ENCODE measurements at places on chromosomes 13 and 19.

DNA sequence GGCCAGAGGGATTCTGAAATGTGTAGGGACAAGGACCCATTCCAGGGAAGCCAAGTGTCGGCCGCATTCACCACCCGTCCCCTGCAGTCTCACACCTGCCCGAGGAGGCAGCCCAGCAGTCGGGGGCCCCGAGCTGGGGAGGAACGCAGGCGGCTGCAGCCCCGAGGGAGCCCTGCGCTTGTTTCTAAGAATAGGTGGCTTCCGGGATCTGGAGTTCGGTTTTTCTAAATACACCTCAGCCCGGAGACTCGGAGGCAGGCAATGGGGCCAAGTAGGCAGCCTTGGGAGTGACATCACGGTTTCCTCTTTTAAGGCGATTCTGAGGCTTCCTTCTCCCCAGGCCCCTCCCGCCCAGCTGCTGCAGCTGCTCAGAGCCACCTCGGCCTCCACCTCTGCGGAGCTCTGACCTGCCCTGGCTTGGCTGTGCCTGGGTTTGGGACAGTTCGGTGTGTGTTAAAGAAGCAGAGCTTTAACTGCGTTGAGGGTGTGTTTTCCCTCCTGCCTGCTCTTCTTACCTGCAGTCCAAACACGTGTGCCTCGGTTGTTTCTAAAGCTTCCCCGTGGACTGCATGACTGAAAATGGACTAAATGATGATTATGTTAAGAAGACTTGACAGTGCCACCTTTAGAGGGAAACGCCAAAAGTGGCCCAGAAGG is 80.5 kb downstream of the COL4A2 start:
- DNase-seq = no peak

GRCh38 chr13:44757671-44758070 is 181.5 kb upstream of the TSC22D1 start:
- no peak for DNase-seq

- DNase-seq = no peak
Measured at GRCh38 chr13:66657165-66657881, 572.8 kb downstream of the PCDH9 start.

GRCh38 chr13:44276061-44276460 is 97.6 kb upstream of the SERP2 start:
- DNase-seq = no peak

DNA sequence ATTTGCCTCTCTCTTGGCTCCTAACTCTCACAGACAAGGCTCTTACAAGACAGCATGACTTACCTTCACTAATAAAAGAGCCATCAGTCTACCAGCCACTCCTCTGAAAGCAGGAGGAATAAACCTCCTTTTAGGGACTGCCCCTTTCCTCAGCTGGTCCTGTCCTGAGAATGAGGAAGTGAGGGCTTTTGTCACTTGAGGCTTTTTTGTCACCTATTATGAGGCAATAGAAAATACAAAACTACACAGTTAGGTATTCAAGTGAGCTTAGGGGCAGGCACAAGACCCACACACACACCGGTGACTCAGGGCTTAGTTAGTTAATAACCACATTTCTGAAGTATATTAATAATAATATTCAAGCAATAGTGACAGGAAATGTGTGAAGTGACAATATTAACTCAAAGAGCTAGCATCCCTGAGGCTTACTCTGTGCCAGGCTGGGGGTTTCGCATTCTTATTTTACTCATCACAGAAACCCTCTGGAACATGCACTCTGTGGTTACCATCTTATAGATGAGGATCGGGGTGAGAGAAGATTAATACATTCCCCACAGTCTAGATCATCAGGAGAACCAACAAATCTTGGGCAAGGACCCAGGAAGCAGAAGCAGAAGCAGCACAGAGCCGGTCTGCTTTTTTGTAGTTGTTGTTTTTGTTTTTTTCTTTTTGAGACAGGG is 379.9 kb downstream of the LIG4 start:
- DNase-seq = no peak

DNA sequence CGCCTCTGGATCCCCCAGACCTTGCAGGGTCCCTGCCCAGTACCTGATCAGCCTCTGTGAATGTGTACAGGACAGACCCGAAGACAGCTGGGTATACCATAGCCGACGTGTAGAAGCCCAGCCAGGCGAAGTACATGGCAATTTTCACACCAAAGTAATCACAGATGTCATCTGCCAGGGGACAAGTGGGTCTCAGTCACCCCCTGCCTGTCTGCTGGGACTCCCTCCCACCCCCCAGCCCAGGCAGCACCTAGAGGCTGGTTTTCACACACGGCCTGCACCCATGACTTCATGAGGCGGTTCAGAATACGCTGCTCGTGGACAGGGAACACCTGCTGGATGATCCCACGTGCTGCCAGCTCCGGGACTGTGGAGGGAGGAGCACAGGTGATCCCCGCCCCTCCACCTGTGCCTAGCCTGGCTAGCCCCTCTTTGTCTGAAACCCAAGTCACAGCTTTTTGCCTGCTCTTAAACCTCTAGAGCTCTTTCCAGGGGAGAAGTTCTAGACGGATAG is 3.6 kb downstream of the ANO8 start:
- DNase-seq = no peak

DNA sequence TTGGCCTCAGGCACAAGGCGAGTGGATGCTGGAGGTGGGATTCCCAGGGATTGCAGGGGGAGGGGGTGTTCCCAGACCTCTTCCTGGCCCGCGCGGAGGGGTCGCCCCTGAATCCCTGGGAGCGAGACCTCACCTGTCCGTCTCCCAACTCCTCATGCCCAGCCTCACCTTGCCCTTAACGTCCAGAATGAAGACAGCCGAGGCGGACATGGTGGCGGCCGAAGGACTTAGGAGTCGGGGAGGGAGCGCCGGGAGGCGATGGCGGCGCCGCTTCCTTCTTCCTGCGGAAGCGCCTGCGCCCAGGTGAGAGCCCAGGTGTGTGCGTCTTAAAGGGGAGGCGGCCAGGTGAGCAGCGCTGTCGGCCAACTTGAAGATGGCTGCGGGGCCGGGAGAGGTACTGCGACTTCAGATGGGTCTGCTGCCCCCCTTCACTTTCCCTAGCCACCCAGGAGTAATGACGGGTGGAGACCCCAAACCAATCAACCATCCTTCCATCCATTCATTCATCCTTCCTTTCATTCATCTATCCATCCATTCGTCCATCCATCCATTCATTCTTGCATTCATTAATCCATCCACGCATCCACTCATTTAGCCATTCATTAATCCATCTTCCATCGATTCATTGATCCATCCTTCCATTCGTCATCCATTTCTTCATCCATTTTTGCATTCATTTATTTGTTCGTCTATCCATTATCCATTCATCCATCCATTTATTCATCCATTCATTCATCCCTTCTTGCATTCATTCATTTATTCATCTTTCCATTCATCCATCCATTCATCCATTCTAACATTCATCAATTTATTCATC is at the start of gene AP1M2:
TSS of gene AP1M2 (minus strand) at position 291 of the 817 bp plus-strand sequence. CDS start at position 210, 81 bp downstream.
- DNase-seq = peak; percentile 85

- DNase-seq = no peak
Measured at GRCh38 chr19:29878973-29879654, 62.9 kb upstream of the URI1 start.

DNA sequence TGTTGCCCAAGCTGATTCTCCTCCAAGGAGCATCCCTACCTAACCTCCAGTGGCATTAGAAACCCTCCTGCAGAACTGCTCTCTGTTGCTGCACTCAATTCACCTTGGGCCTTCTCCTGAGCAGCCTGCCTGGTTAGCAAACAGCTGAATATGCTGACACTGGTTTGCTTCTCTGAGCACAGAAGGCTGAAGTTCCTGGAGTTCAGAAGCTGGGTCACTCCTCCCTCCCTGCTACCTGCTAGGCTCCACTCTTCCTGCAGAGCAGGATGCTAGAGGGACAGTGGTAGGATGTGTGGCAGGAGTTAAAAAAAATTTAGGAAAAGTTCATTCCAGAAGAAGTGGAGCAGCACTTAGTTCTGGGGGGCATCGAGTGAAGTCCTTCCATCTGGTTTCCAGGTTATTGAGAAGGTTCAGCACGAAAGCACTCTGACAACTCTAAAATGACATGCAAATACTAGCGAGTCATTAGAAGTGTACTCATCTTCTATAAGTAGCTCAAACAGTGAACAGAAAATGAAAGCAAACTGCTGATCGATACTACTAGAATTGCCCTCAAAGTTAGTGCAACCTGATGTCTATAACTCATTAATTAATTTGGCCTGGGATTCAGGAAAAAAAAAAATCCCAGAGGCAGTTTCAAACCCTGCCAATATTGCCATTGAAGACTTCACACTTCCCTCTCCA is 293.7 kb downstream of the POU4F1 start:
- no peak for DNase-seq

GRCh38 chr19:3142292-3142670 is 6.4 kb downstream of the GNA15 start:
- DNase-seq = no peak

- peak; percentile 92 for DNase-seq
Measured at GRCh38 chr19:1244693-1245451, 3.3 kb downstream of the ATP5F1D start.

DNA sequence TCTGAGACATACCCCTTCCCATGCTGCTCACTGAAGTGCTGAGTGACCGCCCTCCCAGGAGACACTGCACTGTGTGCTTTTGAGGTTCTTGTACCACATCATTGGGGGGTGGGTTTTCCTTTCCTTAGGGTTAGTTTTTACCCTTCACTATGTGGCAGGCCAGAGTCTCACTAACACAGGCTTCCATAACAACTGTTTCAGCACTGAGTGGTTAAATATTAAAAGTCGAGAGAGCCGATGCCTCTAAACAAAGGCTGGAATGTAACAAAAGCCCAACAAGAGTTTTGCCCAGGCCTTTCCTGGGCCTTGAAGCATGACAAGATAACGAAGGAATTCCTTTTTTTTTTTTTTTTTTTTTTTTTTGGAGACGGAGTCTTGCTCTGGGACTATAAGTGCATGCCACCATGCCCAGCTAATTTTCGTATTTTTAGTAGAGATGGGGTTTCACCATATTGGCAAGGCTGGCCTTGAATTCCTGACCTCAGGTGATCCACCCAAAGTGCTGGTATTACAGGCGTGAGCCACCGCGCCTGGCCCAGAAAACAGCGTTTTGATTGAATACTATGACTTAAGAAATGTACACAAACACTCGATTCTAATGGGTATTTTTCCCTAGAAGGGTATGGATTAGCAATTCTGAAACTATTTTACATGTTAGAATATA is 46.5 kb downstream of the ZNF823 start:
- DNase-seq = no peak

- DNase-seq = peak; percentile 97
Measured at GRCh38 chr19:19668230-19669012, at the start of gene ZNF101. Gene ZNF101 (plus strand): TSS chr19:19668839. CDS start chr19:19668964, 125 bp downstream.

GRCh38 chr19:5873617-5874199 is 3.4 kb upstream of the FUT5 start:
- DNase-seq = no peak

GRCh38 chr13:98927951-98928927 is 49.6 kb downstream of the DOCK9 start:
- DNase-seq = no peak

DNA sequence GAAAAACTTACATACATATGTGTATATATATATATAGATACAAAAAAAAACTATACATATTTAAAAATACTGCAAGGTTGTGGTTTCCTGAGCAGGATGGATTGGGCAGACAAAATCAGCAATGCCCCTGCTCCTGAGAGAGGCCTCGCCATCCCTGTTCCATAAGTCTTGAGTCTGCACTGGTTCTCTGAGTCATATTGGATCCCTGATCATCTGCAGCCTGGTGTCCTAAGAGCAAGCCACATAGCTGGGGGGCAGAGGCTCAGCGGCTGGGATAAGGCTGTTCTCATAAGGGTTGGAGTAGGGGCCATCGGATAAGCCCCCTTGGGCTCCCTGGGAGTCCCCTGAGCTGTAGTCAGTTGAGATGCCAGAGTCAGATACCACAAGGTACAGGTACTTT is 3.3 kb downstream of the SWSAP1 start:
- no peak for DNase-seq

DNA sequence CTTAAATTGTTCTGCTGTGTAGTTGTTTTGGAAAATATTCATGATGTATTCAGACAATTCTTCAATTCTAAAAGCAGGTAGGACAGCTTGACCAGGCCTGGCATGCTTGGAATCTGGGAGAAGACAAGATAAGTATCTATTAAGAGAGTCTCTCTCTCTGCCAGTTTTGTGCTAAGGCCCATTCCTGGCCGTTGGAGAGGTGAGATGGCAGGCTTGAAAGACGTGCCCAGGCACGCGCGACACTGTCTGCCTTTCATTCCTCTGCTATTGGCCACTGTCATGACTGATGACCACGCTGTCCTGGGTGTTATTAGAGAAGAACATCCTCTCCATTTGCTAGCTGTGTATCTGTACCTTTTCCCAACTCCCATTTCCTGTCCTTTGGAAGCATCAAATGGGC is 90.3 kb downstream of the LHFPL6 start:
- DNase-seq = no peak

DNA sequence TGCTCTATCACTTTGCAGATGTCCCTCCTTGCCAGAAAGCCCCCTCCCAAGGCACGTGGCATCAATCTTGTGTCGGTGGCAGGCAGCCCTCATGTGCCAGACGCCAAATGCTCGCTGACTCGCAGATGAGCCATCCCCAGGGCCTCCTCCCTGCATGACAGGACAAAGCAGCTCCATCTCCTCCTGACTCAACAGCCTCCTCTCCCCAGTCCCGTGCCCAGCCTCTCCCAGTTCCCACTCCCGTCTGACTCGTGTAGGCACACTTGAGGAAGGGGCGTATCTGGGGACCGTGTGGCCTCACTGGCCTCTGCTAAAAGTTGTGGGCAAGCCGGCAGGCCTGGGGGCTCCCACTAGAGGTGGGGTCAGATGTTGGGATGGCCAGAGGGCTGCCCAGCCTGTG is 133.6 kb downstream of the STK24 start:
- DNase-seq = no peak

GRCh38 chr13:112638157-112638750 is 50.3 kb upstream of the TUBGCP3 start:
- peak; percentile 57 for DNase-seq

DNA sequence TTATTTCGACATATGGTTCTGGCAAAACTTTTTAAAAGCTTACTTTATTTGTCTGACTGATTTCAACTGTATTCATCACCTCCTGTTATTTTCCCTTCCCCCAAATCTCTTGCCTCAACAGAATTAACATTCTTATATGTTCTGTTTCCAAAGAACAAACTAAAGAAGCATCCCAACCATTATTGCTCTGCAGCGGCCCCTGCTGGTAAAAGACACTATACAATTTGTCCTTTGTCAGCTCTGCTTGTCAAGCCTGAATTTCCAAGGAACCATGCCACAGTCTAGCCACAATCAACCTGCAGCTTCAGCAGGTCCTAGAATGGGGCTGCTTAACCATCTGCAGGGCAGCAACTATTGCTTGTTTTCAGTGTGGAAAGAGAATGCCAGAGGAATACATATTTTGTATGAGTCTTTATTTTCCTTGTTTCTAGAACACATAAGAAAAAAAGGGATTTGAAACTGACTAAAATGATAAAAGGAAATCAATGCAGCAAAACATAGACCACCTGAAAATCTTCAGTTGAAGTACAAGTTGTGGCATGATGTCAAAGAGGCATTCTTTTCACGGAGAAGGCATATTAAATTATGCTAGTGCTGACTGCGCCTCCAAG is 845.3 kb downstream of the DIAPH3 start:
- DNase-seq = peak; percentile 70

DNA sequence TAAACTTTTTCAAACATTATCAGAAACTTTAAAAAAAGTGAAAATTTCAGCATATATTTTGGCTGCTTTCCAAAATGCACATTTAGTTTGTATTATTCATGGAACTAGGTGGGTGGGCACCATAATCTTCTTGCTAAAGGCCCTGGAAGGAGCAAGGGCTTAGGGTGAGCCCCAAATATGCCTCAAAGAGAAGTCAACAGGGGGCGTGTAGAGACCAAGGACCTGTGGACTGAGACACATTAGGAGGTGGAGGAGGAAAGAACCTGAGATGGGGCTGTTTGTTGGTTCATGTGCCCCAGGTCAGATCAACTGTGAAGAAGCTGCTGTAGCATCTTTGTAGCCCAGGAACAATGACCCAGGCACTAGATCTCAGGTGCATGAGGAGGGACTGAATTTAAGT is 79.6 kb upstream of the OLFM4 start:
- DNase-seq = no peak
